ENCODE measurements at places on chromosomes 7 and 10.

- no peak for DNase-seq
Measured at GRCh38 chr7:124728610-124729009, 37.0 kb downstream of the GPR37 start.

DNA sequence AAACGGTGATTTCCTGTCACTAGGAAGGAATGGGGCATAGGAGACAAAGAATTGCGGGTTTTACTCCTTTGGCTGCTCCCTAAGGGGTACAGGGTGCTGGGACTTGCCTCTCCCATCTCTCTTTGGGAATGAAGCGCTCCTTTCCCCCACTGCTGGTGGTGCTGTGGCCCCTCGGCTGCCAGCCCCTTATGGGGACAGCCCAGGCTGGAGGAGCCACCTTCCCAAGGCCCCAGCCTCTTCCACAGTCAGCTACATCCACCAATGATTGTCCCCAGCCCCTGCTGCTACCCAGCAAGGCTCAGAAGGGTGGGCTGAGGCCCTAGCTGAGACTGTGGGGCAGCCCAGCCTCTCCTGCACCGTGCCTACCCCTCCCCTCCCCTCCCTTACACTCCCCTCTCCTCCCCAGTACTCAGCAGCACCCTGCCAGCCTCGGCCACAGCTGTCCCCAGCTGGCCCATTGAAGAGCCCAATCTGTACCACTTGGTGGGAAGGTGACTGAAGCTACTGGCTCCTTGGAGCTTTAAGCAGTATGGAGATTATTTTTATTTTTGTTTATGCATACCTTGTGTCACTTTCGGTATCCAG is 19.0 kb downstream of the PRKAG2 start:
- no peak for DNase-seq

DNA sequence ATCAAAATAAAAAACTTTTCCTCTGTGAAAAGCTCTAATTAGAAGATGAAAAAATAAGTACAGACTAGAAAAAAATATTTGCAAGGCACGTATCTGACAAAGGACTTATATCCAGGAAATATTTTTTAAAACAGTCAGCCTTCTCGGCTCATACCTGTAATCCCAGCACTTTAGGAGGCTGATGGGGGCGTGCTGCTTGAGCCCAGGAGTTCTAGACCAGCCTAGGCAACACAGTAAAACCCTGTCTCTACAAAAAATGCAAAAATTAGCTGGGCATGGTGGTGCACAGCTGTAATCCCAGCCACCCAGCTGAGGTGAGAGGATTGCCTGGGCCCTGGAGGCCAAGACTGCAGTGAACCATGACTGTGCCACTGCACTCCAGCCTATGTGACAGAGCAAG is 542.8 kb downstream of the PARD3 start:
- DNase-seq: no peak

DNA sequence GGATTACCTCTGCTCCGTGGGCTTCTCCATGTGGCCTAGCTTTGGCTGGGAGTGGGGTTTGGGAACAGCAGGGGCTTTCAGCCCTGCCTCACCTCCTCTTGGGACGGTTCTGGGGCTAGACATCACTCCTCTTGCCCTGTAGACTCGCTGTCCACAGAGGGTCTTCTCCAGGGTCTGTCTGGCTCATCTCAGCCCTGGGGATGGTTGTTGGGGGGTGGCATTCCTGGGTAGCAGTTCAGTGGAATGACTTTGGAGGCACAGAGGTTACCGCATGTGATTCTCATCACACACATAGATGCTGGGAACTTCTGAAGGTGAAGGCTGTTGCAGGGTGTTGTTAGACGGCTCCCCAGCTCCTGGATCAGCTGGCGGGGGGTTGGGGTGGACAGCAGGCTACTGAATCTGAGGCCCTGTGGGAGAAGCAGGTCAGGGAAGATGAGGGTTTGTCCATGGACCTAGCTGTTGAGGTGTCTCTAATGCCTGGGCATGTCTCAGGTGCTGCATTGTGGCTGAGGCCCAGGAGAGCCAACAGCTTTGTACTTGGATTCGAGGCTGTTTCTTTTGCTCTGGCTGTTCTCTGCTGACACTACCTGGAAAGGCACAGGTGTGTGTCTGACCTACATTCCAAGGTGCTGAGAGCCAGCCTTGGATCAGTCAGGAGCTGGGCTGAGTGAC is 23.8 kb downstream of the RAMP3 start:
- DNase-seq: no peak

DNA sequence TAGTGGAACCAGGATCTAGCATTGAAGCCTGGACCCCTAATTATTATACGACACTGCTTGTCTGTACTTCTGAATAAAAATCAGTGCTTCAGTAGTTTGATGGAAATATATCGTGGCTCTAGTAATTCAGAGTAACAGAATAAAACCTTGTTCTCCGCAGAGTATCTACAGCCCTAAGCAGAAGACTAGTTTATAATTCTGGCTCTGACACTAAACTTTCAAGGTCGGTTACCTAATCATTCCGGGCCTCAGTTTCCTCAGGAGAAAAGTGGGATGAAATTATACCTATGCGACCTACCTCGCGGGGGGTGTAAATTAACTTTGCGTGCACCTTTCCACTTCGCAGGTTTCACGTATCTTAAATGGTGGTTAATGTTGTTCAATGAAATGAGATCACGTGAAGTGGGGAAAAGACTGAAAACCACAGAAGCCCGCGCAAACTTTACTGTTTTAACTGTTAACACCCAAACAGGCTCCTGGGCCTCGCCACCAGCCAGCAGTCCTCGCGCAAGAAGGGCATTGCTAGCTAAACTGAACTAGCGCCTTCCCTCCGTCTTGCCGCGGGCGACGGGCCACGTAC is 615 bp downstream of the THAP5 start:
- DNase-seq: no peak

DNA sequence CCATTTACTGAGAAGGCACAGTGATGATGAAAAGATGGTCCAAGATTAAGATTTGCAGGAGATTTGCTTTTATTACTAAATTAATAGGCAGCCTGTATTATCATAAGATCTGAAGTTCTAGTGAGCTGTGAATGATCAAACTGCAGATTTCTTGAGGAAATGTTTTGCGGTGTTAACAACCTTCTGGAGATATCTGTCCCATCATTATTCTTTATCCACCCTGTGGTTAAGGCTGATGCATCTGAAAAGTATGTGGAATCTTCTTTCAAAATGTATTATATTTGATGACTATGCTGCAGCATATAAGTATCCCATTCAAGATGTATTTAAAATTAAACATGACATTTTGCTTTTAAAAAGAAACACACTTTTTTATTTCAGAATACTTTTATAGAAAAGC is 150.3 kb downstream of the POLR1F start:
- DNase-seq: no peak
